ENCODE measurements at places on chromosomes 11 and 22.
A peak's percentile ranks its signal among the peaks of the same experiment; 100 is the strongest.

- no peak for DNase-seq
These were observed at the start of gene KCTD14 for GRCh38 chr11:78022397-78023396. Gene KCTD14, minus strand, starts transcription at chr11:78023276. Its CDS starts 27 bp downstream, at chr11:78023249.

- peak; percentile 87 for DNase-seq
These were observed 61.5 kb upstream of the EED start for GRCh38 chr11:86182976-86183584.

DNA sequence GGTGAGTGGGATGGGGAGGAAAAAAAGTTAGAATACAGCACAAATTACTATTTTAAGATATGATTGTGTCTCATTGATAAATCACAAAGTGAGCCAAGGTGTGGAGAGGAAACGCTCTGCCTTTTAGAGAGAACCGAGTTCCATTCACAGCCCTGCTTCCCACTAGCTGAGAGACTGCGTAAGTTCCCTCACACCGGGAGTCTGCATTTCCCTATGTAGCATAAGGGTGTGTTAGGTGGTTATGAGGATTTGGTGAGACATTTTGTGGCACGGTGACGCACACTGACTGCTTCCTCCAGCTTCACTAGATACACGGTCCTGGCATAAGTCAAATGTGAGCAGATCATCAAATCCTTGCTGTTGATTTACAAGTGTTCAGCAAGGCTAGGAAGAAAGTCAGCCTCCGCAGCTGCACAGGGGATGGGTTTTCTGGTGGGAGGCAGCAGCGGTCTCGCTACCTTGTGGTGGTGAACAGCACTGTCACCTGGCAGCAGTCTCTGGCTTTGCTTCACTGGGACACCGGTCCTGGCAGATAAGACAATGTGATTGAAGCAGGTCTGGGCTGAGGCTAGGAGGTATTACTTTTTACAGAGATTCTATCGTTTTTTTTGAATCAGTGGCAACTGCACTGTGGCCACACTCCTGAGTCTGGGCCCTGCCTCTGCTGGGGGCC lies 312.2 kb upstream of the B3GAT1 start:
- DNase-seq, result no peak

DNA sequence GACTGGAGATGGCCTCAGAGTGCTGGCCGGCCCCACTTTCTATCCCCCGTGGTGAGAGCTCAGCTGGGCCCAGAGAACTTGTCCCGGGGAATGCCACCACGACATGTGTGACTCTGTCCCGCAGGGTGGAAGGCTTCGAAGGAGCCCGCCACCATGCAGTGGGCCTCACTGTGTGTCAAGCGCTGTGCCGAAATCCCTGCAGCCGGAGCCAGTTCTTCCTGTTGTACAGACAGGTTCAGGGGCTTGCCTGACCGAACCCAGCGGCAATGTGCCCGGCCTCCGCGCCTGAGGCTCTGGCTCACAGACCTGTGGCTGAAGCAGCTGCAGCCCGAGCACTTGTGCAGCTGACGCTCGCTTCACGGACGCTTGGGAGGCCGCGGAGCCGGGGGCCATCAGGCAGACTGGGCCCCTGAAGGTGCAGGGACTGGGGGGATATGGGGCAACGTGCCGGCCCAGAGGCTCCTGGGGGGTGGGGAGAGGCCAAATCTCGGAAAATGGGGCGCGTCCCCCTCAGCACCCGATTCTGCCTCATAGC lies 650 bp downstream of the PPM1F start:
- peak; percentile 34 for DNase-seq

DNA sequence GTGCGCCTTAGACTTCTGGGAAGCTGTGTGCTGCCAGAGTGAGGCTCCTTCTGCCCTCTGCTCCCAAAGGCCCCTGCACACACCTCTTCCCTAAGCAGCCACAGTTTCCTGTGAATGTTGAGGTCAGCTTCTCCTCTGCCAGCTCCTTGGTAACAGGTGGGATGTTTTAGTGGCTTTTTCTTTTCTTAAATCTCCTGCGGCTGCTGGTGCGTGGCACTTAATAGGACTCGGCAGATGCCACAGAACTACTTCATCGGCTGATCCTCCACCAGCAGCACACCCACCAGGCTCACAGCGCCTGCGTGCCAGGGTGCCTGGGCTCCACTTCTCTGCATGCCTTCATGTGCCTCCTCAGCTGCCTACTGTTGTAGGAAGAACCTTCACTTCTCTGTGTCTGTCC lies 87.8 kb downstream of the RCN1 start:
- no peak for DNase-seq

DNA sequence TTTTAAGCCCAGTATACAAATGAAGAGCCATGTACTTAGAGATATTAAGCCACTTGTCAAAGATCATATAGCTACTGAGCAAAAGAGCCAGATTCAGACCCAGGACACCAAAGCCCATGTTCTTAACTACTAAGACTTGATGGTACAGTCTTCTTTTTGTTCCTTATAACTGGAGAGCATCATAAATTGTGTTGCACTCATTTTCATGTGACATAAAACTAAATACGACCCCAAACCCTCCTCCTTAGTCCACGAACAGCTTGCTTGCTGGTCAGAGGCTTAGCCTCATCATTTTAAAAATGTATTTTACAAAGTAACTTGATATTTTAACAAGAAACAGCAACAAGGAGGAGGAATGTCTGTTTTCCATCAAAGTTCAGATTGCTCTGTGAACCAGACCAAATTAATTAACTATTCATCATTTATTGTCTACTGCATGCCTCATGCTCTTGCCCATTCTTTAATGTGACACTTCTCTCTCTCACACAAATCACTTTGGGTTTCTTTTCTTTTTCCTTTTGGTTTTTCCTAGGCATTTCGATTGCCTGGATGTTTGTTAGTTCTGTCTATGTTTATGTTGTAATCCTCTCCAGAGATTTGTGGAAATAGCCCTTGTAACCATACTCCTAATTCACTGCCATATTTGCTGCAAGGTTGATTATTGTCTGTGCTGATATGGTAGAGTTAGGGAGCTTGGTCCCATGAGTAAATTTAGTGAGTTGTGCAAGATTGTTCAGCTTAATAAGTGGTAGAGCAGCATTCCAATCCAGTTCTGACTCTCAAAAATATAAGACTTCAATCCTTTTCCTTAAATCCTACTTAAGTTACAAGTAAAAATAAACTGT lies 8.4 kb upstream of the ARHGAP20 start:
- no peak for DNase-seq
